ENCODE measurements at places on chromosomes 2 and 18.

DNA sequence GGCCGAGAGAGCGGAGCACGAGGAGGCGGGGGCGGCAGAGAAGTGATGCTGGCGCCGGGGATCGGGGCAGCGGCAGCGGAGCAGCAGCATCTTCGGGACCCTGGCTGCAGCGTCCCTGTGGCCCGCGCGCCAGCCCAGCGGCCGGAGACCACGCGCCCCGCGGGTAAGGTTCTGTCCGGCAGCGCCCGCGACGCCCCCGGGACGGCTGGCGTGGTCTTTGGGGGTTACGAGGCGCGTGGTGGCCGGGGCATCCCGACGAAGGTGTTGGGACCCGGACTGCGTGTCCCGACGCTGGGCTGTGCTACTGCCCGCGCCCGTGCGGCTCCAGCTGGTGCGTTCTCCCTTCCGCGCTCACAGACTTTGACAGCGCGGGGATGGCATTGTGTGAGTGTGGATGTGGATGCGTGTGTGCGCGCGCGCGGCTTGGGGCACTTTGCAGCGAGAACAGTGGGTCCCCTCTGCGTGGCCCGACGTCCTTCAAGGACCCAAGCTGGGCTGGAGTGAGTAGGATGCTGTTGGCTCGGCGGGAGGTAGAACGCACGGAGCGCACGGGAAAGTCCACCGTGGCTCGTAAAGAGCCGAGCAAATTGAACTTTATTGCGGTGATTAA, 405.0 kb downstream of the XIRP2 start:
- no peak for DNase-seq

DNA sequence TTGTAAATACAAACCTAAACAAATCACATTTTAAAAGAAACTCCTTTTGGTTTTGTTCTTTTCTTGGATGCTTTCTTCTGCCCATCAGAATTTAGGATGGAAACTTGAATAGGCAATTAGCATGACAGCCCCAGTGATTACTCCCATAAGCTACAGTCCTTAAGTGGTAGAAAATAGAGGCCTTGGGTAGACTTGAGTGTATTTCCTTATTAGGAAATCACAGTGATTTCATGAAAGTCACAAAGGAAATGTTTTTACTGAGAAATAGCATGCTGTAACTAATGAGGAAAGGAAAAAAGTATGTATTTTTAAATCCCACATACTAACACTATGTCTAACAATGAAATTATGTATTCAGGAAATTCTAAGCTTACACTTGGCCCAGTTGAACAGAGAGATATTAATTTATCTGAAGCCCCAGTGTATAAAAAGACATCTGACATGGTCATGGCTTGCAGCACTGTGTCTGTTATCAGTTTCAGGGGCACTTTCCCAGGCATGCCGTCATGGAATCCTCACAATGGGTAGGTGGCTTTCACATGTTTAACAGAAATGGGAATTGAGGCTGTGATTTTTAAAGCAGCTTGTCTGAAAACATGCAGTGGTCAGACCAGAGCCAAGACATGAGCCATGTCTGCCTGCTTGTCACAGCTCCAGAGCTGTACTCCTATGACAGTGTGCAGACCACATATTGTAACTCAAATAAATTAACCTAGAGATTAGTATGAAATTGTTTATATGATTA, 79.7 kb upstream of the TRIB2 start:
- DNase-seq = no peak

- DNase-seq = no peak
Measured at GRCh38 chr2:219221957-219222518, 3.3 kb upstream of the ABCB6 start.

DNA sequence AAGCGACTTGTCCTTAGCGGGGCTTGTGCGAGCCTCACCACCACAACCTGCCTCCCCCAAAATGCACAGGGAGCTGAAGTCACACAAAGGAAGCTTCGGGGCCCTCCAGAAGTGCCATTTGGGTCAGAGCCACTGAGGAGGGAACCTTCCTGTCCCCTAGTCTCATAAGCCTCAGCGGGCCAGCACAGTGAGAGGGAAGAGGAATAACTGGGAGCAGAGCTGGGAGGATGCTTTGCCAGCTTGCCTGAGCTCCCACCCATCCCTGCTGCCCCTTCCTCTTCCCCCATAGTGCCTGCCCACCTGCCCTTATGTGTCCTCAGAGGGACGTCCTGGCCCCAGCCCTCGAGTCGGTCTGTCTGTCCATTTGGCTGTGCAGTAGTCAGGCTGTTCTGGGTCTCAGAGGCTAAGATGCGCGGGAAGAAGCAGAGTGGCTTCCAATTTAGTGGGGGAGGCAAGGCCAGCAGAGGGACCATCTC, 51.8 kb upstream of the GPR17 start:
- DNase-seq = no peak

GRCh38 chr2:55420871-55421270, 1.2 kb upstream of the CCDC88A start:
- DNase-seq = no peak

DNA sequence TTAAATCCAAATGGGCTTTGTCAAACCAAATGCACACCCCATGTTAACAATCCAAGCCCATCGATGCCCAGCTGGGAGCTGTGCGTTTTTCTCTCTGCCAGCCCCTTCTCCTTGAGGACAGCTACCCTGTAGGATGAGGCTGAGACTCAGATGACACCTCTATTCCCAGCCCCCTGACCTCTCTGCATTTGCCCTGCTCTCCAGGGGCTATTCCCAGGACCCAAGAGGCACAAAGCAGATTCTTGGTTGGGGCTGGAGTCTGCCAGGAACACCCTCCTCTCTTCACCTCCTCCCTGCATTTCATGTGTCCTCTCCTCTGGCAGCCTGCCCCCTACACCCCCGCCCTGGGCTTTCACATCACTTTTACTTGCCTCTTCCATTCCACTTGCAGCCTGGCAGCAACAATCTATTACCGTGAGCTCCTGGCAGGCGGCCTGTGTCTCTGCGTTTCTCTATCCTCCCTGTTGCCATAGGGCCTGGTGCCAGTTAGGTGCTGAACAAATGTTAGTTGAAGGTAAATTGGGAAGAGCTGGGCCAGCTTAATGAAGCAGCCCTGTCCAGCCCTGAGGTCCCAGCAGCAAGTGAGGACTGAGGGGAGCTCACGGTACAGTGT, 51.8 kb downstream of the ADD2 start:
- DNase-seq = no peak

All from NCI-H187 treated with DMSO at 0.1 percent for 48 hours (cell line).